ENCODE measurements at places on chromosomes 11 and 22.

- no peak for DNase-seq
Measured at GRCh38 chr22:26292667-26292995, 123.4 kb downstream of the SEZ6L start.

DNA sequence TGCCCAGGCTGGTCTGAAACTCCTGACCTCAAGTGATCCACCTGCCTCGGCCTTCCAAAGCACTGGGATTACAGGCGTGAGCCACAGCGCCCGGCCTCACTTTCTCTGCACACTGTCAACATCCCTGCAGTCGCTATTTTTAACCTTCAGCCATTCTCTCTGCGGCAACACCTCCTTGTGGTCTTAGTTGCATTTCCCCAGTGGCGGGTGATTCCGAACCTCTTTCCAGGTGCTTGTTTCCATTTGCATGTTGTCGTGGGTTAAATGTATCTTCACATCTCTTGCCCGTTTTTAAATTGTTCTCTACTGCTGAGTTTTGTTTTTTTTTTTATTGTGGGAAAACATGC lies 2.2 kb upstream of the SCT start:
- DNase-seq = no peak

DNA sequence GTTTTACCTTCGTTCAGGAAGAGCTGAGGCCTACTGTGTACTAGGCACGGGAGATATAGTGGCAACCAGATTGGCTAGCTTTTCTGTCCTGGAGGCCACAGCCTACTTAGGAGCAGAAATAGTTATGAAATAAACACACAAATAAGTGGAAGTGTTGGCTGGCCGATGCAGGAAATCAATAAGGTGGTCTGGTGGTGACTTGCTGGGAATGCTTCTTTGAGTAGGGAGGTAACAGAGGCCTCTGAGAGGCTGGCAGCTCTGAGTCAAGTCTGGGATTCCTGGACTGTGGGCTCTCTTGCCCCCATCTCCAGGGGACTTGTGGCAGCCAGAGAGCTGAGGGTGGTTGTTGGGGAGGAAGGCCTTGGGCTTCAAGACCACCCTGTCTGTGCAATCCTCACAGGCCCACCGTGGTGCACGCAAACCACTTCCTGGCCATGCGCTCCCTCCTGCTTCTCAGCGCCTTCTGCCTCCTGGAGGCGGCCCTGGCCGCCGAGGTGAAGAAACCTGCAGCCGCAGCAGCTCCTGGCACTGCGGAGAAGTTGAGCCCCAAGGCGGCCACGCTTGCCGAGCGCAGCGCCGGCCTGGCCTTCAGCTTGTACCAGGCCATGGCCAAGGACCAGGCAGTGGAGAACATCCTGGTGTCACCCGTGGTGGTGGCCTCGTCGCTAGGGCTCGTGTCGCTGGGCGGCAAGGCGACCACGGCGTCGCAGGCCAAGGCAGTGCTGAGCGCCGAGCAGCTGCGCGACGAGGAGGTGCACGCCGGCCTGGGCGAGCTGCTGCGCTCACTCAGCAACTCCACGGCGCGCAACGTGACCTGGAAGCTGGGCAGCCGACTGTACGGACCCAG lies 4.1 kb downstream of the SERPINH1 start:
- DNase-seq = no peak

- no peak for DNase-seq
Measured at GRCh38 chr11:69007975-69008381, 5.1 kb downstream of the MRGPRF start.

GRCh38 chr11:12640355-12640754 lies 33.9 kb upstream of the TEAD1 start:
- DNase-seq = no peak

DNA sequence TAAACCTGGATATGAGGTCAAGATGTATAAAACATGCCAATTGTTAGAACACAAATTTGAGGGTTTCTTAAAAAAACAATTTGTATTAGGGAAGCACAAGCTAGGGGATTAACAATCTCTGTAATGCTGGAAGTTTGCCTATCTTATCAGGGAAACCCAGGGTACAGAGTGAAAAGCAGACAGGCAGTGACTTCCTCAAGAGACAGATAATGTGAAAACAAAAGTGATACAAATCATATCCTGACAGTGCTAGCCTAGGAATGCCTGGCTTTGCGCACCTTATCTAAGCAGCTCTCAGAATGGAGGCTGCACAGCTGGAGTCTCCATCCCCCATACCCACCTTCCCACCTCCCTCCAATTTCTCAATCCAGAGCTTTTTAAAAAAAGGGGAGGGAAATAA lies 22.5 kb upstream of the RBX1 start:
- no peak for DNase-seq

DNA sequence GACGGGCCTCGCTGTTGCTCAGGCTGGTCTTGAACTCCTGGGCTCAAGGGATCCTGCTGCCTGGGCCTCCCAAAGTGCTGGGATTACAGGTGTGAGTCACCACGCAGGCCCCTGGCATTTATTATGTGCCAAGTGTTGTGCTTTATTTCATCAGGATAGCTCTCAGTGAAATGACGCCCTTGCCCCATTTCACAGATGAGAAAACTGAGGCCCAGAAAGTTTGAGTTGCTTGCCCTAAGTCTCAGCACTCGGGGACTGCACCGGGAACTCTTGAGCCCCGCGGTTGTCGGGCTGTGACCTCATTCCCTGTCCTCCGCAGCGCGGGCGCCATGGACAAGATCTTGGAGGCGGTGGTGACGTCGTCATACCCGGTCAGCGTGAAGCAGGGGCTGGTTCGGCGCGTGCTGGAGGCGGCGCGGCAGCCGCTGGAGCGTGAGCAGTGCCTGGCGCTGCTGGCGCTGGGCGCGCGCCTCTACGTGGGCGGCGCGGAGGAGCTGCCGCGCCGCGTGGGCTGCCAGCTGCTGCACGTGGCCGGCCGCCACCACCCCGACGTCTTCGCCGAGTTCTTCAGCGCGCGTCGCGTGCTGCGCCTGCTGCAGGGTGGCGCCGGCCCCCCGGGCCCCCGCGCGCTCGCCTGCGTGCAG lies 7.3 kb downstream of the USP35 start:
- no peak for DNase-seq

Data from DMS79 (cell line).